ENCODE measurements at places on chromosomes 1 and 21.

DNA sequence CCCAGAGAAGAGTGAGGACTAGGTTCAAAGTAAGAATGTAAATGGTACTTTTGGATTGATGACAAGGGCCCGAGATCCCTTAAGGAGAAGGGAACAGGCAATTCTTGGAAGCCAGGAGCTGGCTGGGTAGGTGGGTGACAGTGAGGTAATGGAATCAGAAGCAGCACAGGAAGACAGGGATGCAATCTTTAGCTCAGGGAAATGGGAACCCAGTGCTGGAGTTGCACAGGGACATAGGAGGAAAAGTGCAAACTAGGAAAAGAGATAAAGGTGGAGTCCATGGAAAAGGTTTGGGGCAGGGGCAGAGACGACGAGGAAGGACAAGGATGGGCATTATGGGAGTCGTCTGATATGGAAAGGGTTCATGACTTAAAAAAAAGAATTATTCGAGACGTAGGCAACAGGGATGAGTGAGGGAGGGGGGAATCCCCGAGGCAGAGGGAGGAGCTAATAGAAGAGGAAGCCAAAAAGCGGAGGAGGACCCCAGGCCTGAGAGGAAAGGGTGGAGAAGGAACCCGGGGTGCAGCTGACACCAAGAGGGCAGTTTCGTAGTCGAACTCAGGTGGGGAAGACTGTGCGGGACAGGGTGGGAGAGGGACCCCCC lies 495 bp downstream of the PI4KB start:
- no peak for DNase-seq

DNA sequence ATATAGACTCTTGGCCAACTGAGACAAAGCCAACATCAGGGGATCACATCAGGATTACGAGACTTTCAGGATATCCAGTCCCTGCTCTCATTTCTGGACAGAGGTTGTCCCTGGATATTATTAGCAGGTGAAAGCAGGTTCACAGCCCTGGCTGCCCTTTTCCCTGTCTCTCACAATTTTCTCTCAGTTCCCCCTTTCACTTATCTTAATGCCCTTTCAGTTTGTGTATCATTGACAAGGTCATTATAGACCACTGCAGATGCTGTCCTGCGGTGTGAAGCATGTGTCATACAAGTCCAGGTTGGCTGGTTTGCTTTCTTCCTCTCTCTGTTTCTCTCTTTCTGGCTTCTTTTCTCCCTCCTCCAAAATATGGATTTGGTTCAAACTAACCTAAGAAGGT lies 2.1 kb upstream of the KLHDC9 start:
- DNase-seq = no peak

GRCh38 chr21:33026443-33026858 lies 716 bp downstream of the OLIG2 start:
- no peak for DNase-seq

GRCh38 chr1:183416850-183417771 lies 1.1 kb downstream of the NMNAT2 start:
- DNase-seq = peak; percentile 47

GRCh38 chr1:108862017-108862610 lies 5.2 kb upstream of the AKNAD1 start:
- no peak for DNase-seq

- no peak for DNase-seq
These were observed 3.7 kb upstream of the KIAA1614 start for GRCh38 chr1:180909005-180909414.

- no peak for DNase-seq
These were observed 23.6 kb downstream of the GNPAT start for GRCh38 chr1:231264642-231265041.

DNA sequence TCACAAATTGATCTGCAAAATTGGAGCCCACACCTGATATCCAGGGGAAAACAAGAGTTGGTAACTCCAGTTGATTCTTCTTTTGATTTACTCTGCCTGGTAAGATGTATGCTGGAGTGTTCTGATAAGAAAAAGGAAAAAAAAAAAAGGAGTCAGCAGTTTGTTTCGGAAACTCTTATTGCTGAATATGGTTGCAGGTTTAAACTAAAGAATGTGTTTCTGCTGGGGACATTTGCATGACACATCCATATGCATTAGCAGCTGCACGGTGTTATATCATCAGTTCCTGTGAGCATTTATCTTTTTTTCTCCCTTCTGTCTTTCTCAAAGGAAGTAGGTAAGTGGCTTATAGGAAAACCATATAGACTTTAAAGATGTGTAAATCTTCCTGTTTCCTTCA lies 418.5 kb upstream of the ESRRG start:
- DNase-seq = no peak

- DNase-seq = no peak
These were observed 387.6 kb downstream of the PCP4 start for GRCh38 chr21:40254540-40255465.

DNA sequence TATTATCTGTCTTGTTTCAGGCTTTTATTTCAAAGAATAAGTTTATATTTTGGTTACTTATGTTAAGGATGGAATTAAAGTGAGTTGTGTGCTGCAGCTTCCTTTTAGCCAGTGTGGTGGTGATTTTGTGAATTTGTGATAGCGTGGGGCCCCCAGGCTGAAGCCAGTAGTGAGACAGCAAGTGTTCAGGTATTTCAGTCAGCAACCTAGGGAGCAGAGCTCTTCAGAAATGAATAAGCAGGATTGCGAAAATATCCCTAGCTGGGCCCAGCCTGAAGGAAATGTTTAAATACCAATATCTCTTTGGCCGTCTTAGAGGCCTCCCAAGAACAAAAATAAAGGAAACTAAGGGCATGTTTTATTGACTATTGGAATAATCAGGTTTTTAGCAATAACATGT lies 150.8 kb upstream of the C1orf105 start:
- DNase-seq = no peak

Data from iPS DF 6.9 (cell line).